Kasumi-1 (cell line): ENCODE measurements at places on chromosomes 1 and 21.
A peak's percentile ranks its signal among the peaks of the same experiment; 100 is the strongest.

DNA sequence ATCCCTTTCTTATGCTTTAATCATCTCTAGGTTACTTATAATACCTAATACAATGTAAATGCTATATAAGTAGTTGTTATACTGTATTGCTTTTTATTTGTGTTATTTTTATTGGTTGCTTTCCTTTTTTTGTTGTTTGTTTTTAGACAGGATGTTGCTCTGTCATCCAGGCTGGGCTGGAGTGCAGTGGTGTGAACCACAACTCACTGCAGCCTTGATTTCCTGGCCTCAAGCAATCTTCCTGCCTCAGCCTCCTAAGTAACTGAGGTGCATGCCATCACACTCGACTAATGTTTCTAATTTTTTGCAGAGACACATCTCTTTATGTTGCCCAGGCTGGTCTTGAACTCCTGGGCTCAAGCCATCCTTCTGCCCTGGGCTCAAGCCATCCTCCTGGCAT lies 26.9 kb downstream of the KRTAP19-8 start:
- no peak for DNase-seq

GRCh38 chr1:31663622-31664452 lies 19.2 kb upstream of the PEF1 start:
- DNase-seq = peak; percentile 25

DNA sequence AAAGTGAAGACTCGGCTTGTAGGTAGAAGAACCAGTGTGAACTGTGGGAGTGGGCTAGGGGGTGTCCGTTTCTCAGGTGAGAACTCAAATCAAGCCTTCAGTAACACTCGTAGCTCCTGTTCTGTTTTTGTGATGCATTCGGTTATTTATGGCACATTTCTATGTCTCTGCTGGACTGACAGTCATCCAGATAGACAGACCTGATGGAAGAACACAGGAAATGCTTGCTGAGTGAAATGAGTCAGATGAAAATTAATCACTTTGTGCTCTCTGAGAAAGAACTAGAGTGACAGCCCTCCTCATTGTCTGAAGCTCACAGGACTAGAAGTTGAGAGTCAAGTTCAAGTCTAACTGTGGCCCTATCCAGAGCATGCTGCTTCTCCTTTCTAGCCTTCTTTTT lies 360.1 kb upstream of the PLXNA2 start:
- DNase-seq = no peak

DNA sequence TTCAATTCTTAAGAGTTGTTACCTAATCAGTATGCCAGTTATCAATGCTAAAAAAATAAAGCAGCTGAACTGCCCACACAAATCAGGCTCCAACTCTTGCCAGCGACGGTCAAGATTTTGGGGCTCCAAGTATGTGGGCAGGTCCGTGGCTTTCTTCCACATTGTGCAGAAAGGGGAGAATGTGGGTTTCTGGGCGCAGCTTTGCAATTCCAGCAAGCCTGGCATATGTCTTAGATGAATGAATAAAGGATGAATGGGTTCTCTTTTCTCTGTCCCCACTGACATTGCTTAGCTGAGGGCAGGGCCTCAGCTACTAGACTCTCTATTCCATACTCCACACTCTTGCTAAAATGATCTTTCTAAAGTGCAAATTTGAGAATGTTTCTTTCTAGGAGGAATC lies 42.4 kb downstream of the NENF start:
- no peak for DNase-seq

- no peak for DNase-seq
These were observed 28.8 kb upstream of the FMO1 start for GRCh38 chr1:171219346-171220080.
